Stimulated activated naive CD4-positive, alpha-beta T cell treated with Interleukin-2 at 50 U/mL for 16 hours (primary cell): ENCODE measurements at places on chromosomes 7 and 10.

GRCh38 chr10:3085785-3086567, 18.6 kb downstream of the PFKP start:
- DNase-seq, result no peak

DNA sequence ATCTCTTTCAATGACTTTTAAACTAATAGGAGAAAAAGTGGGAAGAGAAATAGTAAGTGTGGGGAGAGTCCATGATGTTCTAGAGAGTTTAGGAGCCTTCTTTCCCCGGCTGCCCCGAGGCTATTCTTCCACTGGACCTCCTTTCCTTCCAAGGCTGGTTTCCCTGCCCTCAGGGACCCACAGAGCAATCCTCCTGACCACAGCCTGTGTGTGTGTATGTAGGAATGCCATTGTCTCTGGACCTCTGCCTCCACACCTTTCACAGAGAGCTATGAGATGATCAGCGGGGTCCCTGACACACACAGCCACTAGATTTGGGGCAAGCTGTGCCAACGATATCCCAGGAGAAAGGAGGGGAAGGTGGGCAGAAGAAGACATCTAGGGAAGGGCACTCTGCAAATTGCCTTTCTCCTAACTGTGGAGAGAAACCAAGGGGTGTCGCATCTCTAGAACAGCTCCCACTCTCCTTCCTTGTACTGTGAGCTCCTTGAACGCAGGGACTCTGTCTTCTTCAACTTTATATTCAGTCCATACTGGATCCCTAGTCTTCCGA, 13.3 kb upstream of the CHCHD3 start:
- DNase-seq, result no peak

DNA sequence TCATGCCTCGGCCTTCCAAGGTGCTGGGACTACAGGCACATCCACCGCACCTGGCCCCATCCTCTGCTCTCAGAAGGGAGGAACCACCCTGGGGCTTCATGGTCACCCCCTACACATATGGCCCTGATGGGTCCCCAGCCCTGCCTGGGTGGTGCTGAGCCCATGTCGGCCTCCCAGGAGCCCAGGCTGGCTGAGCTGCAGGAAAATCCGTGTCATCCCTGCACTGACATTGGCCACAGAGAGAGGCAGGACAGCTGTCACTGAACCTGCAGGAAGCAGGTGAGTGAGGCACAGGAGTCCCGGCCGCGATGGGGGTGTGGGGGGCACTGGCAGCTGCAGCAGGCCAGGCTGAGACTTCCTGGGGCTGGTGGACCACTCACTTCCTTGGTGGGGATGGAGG, 8.0 kb downstream of the GRIFIN start:
- no peak for DNase-seq

- no peak for DNase-seq
Measured at GRCh38 chr7:73986158-73986631, 41.8 kb upstream of the ELN start.

DNA sequence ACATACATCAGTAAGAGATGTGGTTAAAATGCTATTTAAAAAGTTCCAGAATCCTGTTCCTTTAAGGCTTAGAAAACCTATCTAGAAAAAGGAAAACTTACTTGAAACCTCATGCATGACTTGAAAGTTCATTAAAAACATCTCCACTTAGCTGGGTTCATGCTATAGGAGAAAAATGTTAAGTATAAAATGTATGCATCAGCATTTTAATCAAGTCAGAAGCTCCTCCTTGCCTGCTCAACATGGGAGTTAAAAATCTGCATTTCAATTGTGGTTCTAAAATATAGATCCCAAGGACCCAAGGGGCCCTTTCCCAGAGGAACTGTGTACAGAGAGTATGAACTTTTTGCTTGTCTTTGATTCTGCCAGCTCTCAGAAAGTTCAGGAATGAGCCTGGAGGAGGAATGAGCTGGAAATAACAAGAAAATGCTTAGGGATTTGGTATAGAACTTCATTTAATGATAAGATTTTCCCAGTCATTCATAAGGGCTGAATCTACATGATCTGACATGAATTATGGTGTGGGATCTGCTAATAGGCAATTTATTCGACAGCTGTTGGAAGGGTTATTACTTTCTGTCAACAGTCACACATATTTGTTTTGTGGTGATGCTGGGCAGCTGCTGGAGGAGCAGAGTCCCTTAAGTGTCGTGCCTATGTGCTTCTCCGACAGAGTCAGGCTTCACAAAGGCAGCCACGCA, 85.6 kb upstream of the MTPN start:
- no peak for DNase-seq

- no peak for DNase-seq
Measured at GRCh38 chr10:129758207-129759021, 205.7 kb downstream of the EBF3 start.

DNA sequence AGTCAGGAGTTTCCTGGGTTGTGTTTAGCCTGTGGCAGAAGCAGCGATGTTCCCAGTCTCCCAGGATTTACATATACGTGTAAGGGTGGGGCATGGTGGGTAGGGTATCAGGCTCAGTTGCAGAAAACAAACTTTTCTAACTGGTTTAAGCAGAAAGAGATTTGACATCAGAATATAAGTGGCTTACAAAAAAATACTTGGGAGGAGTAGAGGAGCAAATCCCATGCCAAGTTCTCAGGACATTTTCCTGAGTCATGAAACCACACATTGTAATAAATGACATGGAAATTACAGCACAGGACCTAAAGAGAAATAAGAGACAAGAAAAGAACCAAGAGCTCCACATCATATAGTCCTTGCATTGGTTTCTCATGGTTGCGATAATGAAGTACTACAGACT, 26.2 kb upstream of the FRMD4A start:
- DNase-seq, result no peak

- DNase-seq, result no peak
Measured at GRCh38 chr10:98223874-98224273, 44.1 kb downstream of the LOXL4 start.

DNA sequence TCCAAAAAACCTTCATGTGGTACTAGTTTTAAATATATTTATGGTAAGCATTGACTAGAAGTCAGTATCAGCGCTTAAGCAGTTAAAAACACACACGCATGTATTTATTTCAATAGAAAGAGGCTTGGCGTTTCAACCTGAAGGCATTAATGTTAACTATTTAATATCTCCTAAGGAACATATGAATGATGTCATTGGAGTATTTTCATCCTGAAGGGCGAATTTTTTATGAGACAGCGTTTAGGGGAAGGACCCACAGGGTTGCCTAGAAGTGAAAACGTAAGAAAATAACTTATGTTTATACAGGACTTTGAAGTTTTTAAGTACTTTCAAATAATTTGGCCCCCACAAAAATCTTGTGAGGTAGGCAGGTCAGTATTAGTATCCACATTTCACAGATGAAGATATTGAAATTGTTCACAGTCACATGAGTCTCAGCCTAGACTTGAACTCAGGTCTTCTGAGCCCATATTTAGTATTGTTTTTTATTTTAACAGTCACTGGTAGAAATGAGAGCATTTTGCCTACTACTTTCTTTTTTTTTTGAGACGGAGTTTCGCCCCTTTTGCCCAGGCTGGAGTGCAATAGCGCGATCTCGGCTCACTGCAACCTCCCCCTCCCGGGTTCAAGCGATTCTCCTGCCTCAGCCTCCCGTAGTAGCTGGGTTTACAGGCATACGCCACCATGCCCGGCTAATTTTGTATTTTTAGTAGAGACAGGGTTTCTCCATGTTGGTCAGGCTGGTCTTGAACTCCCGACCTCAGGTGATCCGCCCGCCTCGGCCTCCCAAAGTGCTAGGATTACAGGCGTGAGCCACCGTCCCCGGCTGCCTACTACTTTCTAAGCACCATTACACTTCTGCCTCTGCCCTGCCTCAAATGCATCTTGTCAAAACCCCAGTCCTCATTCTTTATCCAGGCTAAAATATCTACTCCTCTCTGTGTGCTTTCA, 1.8 kb downstream of the SLK start:
- DNase-seq, result no peak
